ENCODE measurements at places on chromosomes 3 and 15.

DNA sequence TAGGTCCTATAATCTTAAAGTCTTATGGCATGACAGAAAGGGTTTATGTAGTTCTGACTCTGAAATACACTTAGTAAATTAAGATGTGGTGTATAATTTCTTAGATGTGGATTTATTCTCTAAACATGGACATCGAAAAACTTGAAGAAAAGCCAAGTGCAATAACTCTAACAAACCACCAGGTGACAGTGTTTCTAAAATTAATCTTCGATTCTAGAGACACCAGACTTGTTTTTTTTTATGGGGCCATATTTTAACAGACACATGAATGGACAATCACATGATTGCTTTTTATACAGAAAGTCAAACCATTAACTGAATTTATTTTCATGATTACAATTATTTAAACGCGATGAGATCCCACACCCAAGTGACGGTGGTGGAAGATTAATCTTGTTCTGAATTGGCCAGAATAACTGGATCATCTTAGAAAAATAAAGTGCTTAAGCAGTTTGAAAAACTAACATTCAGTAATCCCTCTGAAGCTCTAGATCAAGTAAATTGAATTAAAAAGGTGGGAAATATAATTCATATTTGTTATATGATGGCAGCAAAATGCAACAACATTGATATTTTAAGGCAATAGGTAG, 305.1 kb downstream of the LSAMP start:
- no peak for DNase-seq

DNA sequence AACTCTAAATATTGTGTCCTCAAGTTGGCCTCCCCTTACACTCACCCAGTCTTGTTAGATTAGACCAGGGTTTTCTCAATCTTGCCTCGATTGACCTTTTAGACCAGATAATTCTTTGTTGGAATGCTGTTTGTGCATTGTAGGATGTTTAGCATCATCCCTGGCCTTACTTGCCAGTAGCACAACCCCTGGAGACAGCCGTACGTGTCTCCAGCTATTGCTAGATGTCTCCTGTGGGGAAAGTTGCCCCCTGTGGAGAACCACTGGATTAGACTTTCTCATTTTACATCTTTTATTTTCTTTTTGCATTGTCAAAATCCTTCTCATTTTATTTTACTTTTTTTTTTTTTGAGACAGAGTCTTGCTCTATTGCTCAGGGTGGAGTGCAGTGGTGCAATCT, 2.2 kb downstream of the WDR6 start:
- no peak for DNase-seq

DNA sequence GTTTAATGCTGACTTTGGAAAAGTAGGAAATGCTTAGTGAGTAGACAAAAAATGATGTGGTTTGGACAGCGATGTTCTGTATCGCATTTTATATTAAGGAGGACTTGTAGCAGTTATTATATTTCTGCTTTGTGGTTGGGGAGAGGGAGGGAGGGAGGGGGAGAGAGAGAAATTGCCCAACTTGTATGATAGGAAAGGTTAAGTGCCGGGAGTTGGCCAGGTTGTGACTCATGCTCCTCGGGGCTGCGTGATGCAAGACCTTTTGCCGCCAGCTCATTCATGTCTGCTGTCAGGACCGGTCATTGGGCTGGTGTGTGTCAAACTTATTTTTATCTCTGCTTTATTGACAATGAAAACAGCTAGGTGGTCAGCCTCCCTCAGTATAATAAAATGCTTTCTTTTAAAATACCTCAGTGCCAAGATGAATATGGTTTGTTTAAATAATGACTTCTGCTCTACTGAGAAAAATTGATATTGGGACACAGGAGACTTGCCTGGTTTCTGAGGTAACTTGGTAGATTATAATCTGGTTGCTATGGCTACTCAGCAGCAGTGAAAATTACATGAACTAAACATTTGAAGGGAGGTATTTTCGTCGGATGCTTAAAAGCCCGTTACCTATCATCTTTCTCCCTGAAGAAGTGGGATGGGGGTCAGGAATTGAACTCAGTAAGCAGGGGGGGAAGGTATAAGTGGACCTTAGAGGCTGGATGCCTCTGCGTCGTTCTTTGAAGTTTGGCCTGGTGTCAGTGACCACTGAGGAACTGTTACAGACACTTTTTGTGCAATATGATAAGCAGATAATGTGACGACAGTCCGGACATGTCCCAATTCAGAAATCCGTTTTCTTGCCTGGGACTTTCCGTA, 90.7 kb downstream of the FNDC3B start:
- DNase-seq, result no peak

GRCh38 chr3:7306901-7307300, 446.0 kb downstream of the GRM7 start:
- DNase-seq, result no peak

GRCh38 chr3:79018671-79019136, 749.1 kb downstream of the ROBO1 start:
- DNase-seq, result no peak

DNA sequence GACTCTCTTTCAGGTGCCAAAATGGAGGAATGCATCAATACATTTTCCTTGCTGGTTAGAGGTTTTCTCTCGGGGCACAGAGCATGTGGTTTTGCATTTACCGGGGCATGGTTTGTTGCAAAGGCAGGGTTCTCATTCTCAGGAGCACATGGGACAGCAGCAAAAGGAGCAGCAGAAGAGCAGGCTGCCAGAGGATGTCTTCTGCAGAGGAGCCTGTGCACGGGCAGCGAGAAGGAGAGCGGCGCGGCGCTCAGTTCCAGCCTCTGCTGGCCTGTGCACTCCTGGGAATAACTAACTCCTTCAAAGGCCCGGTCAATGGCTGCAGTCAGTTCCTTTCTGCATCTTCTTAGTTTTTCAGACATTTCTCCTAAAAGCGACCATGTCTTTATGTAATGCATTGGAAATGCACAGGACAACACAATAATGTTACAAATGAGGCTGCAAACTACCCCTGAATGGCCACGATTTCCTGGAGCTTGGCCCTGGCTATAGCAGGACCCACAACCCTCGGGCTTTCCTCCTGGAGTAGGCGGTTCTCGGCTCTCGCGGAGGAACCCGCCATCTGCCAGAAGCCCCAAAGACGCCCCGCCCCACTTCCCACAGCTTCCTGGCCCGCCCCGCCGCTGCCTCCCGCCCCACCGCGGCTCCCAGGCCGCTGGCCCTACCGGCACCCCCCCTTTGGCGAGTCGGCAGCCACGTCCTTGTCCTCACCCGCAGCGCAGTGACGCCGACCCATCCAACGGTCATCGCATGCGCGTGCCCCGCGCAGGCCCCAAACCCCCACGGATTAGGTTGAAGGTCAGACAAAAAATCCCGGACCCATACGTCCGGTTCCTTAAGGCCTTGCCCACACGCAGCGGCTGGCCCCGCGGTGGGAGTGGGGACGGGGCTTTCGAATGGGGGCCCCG, at the start of gene C3orf62:
Gene C3orf62, minus strand, starts transcription at position 758 of the 908 bp plus-strand sequence. Its CDS starts 360 bp downstream, at position 398.
- DNase-seq, result peak; percentile 45

- DNase-seq, result no peak
These were observed 25.3 kb upstream of the ARHGEF3 start for GRCh38 chr3:56826831-56827722.

GRCh38 chr3:36192901-36193300, 187.4 kb upstream of the STAC start:
- DNase-seq, result no peak

DNA sequence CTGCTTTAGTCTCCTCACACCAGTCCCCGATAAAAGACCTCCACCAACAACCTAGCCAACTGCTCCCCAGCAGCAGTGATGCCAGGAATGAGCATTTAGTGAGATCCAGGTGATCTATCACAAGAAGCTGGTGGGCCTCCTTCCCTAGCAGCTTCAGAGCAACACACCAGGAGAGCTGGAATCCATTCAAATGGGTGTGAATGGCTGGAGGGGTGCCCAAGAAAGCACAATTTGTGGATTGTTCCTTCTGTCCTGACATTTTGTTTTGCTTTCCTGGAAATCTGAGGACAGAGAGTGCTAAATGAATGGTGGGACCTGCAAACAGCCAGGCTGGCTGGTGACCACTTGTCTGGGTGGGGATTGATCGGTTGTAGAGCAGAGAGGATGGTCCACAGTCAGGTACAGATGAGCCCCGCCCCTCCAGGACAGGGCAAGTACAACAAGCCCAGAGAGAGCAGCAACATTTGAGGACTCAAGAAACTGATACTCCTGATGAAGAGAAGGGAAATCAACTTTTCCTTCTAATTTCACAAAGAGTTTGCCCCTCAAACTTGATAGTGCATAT, 316.8 kb downstream of the VPS13C start:
- DNase-seq, result no peak

- DNase-seq, result no peak
These were observed 181.2 kb upstream of the PROK2 start for GRCh38 chr3:71966185-71966584.

DNA sequence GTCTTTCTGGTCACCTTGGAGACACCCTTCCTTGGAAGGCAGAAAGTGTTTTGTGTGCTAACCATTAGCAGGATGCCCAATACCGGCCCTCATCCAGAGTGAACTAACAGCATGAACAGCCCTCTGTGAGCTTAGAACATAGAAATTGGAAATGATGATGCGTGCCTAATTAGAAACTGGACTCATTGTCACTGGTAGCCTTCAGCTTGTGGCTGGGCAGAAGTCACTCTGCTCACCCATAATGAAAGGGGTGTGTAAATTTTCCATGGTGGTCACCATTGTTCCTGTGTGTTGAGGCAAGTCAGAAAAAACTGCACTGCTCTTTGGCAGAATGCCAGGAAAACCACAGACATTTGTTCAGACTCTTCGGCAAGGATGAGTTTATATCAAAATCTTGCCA, 74.7 kb upstream of the CNTN4 start:
- no peak for DNase-seq

- DNase-seq, result no peak
These were observed 15.9 kb downstream of the BSN start for GRCh38 chr3:49570028-49570654.

- DNase-seq, result no peak
These were observed 206.0 kb upstream of the WNT5A start for GRCh38 chr3:55692957-55693558.

DNA sequence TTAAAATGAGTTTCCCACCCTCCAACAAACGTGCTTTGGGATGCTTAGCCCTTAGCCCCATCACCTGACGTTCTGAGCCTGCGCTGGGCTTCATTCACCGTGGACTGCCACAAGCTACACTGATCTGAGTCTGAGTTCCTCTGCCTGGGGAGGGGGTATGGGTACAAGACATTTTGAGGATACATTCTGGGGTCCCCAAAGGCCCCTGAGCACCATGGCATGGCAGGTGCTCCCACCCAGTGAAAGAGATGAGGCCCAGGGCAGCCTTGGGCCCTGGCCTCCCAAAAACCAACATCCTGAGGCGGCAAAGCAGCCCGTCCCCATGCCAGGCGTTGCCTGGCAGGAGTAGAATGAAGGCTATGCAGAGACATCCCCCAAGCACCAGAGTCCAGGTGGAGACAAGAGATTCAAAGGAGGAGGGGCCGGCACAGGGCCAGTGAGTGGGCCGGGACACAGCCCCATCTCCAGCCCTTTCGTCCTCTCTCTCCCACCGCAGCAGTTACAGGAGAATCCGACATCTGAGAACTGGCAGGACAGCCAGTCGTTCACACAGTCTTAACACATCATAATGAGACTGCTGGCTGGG, 74.5 kb downstream of the VGLL4 start:
- no peak for DNase-seq

GRCh38 chr3:64939747-64940450, 252.1 kb upstream of the ADAMTS9 start:
- DNase-seq, result no peak

GRCh38 chr3:127743351-127744252, 70.8 kb downstream of the ABTB1 start:
- DNase-seq, result no peak

DNA sequence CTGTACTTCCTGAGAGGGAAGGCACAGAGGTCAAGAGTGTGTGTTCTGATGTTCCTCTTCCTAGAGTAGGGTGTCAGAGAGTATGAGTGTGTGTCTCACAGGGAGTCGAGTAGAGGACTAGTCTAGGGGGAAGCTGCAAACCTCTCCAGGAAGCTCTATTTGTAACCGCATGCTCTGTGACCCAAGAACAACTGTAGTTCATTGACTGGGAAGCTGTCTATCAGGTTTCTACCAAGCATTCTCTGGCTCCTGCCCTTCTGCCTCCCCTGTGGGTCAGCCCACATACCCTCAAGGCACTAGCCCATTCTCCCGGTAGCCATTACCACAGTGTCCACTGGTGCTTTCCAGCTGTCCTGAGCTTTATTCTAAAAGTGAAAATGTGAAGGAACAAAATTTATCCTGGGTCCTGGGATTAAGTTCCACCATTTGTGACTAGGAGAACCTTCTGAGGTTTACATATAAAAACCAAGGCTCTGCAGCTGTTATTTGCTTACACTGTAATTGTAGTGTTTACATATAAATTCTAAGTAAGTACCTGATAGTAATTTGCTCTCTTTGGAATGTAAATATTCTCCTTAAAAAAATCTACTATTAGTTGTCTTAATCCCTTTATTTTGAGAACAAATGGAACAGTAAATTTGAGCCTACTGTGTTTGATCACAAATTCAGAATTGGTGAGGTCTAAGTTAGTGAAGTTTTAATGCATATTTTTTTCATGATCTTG, 40.7 kb downstream of the MYRIP start:
- no peak for DNase-seq

DNA sequence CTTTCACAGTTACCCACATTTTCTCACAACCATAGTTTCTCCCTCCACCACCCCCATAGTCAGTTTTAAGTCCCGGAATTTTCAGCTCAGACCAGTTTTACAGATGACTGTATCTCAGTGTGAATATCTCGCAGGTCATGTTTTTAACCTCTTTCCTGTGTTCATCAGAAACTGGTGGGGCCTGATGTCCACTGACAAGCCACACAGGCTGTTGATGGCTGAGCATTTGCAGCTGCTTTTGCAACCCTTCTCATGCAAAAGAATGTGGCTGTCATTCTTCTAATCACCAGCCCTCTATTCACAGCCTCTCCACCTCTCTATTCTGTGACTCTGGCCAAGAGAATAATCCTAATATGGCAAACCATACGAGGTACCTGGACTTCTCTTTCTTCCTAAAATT, 8.5 kb downstream of the GYG1 start:
- DNase-seq, result no peak

DNA sequence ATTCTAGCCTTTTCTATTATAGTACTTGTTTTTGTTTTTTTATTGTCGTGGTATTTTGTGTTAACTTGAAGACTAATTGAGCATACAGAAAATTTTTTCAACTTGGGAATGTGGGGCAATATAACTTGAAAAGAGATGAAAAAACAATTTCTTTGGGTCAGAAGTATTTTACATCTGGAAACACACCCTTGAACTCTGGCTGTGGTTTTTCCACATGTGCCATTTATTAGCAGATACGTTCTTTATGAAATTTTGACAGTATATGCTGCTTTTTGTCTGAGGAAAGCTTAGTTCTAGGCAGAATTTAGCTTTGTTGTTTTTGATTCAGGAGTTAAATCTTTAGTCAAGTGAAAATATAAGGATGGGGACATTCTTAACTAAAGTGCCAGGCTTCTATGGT, 44.7 kb downstream of the TCF12 start:
- DNase-seq, result no peak

- DNase-seq, result no peak
These were observed 37.0 kb upstream of the CASR start for GRCh38 chr3:122146466-122146865.

GRCh38 chr15:67335534-67336222, 81.1 kb downstream of the IQCH start:
- no peak for DNase-seq

- DNase-seq, result no peak
These were observed 1.8 kb downstream of the ITIH1 start for GRCh38 chr3:52779011-52779836.

Data from stimulated activated CD8-positive, alpha-beta memory T cell treated with anti-CD3 and anti-CD28 coated beads, Interleukin-15, amount 100 ng/mL, for 1 hour (primary cell).